Esophagus squamous epithelium (tissue), 5 donors: ENCODE measurements at places on chromosomes 7 and 10.

- DNase-seq, result no peak
Observed at GRCh38 chr10:131249955-131250344, 61.6 kb downstream of the TCERG1L start.

GRCh38 chr7:19815546-19815945, 42.1 kb upstream of the TMEM196 start:
- no peak for DNase-seq

DNA sequence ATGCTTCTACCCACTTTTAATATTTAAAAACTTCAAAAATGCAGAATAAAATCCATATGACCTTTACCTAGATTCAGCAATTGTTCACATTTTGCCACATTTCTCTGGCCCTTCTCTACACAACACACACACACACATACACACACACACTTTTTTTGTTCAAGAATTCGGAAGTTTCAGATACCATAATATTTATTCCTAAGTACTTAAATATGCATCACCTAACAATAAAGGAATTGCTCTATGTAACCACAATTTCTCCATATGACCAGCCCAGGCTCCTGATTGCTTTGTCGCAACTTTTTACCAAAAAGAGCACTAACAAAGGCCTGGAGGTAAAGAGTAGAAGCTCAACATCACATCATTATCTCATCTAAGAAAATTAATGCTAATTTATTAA, 106.6 kb downstream of the FAS start:
- no peak for DNase-seq

GRCh38 chr7:132991615-132992587, 90.0 kb downstream of the CHCHD3 start:
- no peak for DNase-seq

GRCh38 chr7:106757846-106758245, 96.9 kb upstream of the CCDC71L start:
- no peak for DNase-seq

- DNase-seq, result no peak
Observed at GRCh38 chr10:90342480-90342879, 515.4 kb downstream of the HTR7 start.
